ENCODE measurements at places on chromosomes 2 and 18. TPM values are rescaled to one million over a fixed set of nuclear protein-coding genes. Genes with fewer than 3 reads are reported as not detected.

CELF4 gene
- total RNA-seq, result 8.5 TPM

ZNF519 gene
- 2.6 TPM for total RNA-seq

INHA gene
- 391 TPM for total RNA-seq

ADCYAP1 gene
- 2.2 TPM for total RNA-seq

KATNAL2 gene
- total RNA-seq, result 4.2 TPM

SPR gene
- 91.5 TPM for total RNA-seq

TUBB8B gene
- 3.9 TPM for total RNA-seq

DUSP19 gene
- total RNA-seq, result 2.1 TPM

DNA sequence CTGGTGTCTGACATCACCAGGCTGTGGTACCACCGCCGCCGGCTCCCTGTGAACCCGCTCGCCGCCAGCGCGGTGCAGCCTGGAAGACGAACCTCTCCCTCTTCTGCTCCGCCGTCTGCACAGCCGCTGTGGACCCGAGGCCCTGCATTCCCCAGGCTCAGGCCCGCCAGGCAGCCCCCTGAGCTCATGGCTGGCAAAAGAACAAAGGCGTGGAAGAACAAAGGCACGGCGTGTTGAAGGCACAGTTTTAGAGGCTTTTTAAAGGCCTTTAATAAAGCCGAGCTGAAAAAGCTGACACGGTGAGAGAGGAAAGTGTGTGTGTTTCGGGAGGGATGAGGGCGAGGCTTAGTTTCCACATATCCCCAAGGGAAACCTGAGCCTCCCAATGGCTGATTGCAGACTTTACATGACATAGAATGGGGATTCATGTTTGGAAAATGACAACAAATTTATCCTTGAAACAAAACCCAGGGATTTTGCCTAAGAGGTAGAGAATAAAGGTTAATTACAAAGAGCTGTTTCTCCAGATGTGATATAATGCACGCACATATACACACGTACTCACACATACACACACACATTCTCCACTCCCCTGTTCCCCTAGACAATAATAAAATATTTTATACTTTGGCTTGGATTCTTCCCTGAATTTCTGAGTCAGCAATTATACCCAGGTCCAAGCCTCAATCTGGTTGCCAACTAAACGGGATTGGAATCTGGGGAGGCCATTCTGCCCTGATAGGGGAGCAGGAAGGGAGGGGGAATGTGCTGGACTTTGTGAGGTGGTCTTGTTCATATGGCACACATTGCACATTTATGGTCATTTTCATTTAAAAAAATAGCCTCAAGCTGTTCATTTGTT, 39.7 kb downstream of the RFX8 start:
- DNase-seq, result no peak

DNA sequence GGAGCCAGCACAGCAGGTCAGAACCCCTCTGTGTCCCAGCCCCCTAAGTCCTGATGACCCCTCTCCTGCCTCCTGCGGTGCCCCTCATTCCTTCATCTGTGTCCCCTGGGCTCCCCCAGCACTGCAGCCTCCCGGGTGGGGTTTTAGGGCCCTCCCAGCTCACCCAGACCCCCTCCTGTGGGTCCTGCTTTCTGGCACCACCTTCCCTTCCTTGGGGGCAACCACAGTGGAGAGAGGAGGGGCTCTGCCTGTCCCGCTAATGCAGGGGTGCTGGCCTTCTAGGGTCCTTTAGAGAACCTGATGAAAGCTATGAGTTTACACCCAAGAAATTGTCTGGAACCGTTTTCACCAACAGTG, 42.7 kb upstream of the ALPP start:
- DNase-seq, result no peak

GRCh38 chr18:66674286-66674685, 70.4 kb upstream of the CDH19 start:
- no peak for DNase-seq

DNA sequence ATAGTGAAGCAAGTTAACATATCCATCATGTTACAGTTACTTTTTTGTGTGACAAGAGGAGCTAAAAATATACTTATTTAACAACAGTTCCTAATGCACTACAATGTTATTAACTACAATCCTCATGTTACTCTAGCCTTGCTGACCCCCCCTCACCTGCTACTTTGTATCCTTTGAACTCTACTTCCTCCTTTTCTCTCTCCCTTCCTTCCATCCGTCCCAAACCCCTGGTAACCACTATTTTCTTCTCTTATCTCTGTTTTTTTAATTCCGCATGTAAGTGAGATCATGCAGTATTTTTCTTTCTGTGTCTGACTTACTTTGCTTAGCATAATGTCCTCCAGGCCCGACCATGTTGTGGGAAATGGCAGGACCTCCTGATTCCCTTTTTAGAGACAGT, 59.4 kb downstream of the NPAS2 start:
- no peak for DNase-seq

- no peak for DNase-seq
Observed at GRCh38 chr18:3002732-3003131, 10.2 kb downstream of the LPIN2 start.

GRCh38 chr2:96548558-96549465, 12.3 kb downstream of the ARID5A start:
- DNase-seq, result no peak

DNA sequence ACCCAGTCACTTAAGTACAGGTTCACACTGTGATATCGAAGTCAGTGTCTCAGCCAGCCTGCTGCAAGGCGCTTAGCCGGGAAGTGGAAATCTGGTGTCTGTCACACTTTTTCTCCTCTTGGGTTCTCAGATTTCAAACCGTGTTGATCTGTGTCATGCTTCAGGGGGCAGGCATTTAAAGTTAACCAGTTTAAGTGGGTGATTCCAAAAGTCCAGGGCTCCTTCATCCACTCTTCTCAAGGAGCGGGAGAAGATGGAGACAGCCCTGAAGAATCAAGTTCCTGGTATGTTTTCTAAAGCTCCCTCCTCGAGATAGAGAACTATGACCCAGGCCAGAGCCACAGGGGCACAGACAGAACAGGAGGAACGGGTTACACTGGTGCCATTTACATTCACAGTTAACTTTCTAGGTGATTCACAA, 331.7 kb downstream of the GBX2 start:
- no peak for DNase-seq

DNA sequence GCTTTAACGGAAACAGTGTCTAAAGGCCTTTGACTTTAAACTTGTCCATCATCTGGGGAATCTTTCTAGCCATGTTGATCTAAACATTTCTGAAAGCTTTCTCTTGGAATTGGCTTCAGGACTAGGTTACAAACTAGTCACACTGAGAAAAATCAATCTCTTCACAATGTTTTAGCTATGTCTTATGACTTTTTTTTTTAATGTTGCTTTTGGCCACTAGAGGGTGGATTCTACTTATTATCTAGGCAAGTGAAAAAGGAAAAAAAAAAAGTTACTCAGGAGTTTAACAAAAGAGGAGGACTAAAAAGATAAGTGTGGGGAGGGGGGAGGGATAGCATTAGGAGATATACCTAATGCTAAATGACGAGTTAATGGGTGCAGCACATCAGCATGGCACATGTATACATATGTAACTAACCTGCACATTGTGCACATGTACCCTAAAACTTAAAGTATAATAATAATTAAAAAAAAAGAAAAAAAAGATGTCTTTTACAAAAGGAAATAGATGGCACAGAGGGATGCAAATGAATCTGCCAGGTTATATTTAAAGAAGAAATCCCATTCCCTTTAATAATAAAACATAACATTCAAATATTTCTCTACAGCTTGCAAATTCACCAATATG, 160.4 kb upstream of the PID1 start:
- DNase-seq, result no peak

- no peak for DNase-seq
Observed at GRCh38 chr2:202133200-202133908, 60.3 kb downstream of the KIAA2012 start.

- no peak for DNase-seq
Observed at GRCh38 chr2:109456776-109457175, 157.0 kb downstream of the SEPTIN10 start.

DNA sequence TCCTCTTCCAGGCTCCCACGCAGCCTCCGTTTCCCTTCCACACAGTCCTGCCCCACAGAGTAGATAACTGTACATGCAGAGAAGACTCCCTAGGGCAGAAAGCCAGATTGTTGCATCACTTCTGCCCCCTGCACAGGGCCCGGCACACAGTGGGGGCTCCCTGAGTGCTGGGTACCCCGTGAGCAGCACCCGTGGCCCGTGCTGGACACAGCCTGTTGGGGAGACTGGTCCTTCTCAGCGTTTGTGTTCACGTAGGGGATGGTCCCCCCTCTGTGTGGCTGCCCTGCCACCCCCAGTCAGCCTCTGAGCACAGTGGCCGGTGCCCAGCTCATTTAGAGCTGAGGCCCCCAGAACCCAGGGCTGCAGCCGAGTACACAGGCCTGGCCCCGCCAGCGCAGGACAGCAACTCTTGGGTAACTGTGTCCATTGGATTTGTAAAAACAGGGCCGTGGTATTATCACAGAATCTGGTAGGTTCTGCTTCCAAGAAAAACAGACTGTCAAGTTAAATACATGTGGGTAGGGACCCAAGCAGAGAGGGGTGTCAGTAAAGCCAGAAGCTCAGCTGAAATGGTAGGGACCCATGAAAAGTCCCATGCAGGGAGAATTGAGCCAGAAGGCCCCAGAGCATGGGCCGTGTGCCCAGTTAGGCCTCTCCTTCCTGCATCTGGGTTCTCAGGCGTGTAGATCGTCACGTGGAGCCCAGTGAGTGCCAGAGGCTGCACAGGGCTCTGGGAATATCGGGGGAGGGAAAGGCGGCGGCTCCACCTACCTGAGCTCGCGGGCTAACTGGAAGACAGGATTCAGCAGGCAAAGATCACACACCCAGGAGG, 257.3 kb downstream of the ATAD2B start:
- DNase-seq, result peak; percentile 95

DNA sequence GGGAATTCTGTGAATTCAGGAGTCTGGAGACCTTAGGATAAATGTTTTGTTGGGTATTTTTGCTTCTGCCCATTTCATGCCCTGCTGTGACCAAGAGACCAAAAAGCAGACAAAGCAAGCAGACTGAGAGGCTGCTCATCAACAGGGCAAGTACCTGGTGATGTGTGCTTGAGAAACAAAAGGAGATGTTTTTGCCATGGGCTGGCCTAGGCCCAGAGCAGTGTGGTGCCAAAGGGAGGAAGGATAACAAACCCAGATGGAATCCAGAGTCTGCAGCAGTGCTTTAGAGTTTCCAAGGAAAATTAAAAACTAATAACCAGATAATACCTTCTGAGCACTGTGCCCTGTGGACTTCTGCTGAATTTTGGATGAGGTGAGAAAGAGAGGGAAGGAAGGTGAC, 538.4 kb downstream of the STK39 start:
- DNase-seq, result no peak

DNA sequence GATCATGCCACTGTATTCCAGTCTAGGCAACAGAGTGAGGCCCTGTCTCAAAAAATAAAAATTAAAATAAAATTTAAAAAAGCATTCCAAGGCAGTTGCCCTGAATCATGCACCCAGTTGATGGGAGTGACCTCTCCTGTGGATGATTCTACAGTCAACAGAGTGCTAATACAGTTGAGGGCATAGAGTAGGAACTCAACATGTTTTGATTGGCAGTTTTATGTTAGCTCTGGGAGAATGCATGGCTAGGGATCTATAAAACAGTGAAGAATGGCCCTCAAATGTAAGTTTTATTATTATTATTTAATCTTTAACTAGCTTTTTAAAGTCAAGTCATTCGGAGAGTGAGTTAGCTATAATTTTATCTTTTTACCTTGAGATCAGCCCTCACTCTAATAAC, 228.5 kb upstream of the ITGA4 start:
- DNase-seq, result no peak

GRCh38 chr2:32064021-32064601, 755 bp downstream of the SPAST start:
- DNase-seq, result no peak

GRCh38 chr2:161104054-161104553, 56.1 kb upstream of the TANK start:
- DNase-seq, result no peak

GRCh38 chr2:128986867-128987268, 668.2 kb upstream of the HS6ST1 start:
- DNase-seq, result peak; percentile 32

DNA sequence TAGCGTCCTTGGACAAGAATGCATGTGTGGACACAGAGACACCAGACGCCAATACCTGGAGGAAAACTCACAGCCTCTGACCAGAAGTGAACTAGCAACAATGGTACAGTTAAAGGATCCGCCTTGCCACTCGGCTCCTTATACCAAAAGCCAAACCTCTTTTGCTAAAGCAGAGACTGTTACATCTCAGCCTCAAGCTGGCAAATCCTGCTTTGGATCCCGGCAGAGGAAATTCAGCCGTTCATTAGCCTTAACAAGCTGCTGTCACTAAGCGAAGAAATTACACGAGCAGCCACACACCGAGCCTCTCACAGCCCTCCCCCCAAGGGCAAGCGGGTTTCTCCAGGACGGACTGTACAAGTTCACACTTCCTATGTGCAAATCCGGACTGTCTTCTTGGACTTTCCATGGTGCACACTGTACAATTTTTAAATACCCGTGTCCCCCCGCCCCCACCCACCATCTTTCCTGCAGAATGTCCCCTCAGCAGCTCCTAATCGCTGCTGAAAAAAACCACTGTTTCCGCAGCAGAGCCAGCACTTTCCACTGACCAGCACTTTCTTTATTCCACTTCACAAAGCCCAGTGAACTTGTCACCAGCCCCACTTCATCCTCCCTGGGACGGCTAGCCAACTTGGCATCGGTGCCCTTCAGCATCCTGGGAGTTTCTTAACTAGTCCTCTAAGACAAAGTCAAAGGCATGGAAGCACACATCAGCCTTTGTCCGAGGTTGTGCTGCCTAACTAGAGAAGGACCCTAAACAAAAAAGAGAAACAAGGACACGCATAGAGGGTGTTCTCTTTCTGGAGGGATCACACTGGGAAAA, 1.5 kb downstream of the KLF7 start:
- DNase-seq, result peak; percentile 64

- no peak for DNase-seq
Observed at GRCh38 chr2:76280686-76281085, 570.0 kb upstream of the GCFC2 start.

DNA sequence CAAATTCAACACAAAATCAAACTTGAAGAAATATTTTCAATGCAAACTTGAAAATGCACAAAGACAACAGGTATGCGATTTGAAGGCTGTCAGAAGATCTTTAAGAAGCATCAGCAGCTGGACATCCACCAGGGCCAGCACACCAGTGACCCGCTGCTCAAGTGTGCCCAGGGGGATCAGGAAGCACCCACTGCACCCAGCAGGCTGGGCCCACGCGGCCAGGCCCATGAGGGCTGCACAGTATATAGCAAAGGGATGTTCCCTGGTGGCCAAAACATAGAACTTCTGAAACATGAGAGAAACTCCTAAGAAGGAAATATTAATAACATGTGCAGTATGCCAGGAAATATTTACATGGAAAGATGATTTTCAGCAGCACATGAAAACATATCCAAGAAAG, 25.0 kb downstream of the WDFY1 start:
- no peak for DNase-seq

All from prostate gland (tissue), 2 donors.